ENCODE measurements at places on chromosomes 2 and 18.
A peak's percentile ranks its signal among the peaks of the same experiment; 100 is the strongest.

GRCh38 chr2:60565472-60565871 lies 12.0 kb upstream of the BCL11A start:
- DNase-seq = peak; percentile 33

DNA sequence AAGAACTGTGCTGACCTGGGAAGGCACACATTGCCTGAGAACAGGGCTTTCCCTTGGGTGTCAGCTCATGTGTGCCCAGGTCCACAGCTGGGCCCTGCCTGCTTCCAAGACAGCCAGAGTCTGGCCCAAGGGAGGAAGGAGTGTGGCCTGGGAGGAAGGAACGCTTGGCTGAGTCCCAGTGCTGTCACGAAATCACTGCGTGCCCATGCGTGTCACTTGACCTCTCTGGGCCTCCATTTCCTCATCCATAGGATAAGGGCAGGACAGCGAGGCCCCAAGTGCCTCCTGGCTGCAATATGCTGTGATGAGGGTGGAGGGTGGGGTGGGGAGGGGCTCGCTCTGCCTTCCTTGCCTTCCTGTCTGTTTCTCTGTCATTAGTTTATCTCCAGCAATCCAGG lies 642 bp upstream of the KCNK3 start:
- DNase-seq = no peak

DNA sequence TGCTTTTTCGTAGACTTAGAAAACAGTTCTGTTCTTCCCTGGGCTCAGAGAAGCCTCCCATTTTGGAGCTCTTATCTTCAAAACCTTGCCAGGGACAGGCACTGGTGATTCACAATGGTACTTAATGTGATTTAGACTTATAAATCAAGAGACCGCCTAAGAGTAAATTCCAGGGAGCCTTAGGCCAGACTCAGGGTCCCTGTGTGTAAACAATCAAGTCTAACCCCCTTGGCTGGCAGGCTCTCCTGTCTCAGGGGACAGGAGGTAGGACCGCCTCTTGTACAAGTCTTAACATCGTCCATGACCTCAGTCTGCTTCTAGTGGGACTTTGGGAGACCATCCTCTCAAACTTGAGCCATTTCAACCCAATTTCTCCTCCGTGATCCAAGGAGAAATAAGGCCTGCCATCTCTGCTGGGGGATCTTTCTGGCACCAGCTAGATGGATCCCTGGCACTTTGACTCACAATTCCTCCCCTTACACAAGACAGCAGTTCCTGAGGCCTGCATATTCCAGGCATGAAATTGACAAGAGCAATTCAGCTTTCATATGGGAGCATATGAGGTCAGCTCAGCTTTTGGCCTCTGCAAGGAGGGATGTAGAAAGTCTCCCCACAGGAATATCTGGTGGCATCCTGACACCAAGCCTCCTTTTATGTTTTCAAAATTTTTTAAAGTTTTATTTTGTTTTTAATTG lies 487.0 kb downstream of the TNS1 start:
- no peak for DNase-seq

GRCh38 chr2:76998704-76999103 lies 523.5 kb downstream of the LRRTM4 start:
- peak; percentile 40 for DNase-seq

- DNase-seq = no peak
These were observed 9.5 kb upstream of the CYS1 start for GRCh38 chr2:10089565-10090190.

GRCh38 chr2:102103992-102104871 lies 38.3 kb upstream of the IL1R1 start:
- peak; percentile 96 for DNase-seq

- DNase-seq = peak; percentile 97
These were observed 101.6 kb downstream of the AP1S3 start for GRCh38 chr2:223735659-223736244.

- no peak for DNase-seq
These were observed 77.6 kb upstream of the RAB6C start for GRCh38 chr2:129901754-129902415.

GRCh38 chr18:52402814-52403213 lies 62.8 kb downstream of the DCC start:
- no peak for DNase-seq

GRCh38 chr2:32427672-32428610 lies 71.1 kb downstream of the BIRC6 start:
- peak; percentile 22 for DNase-seq

DNA sequence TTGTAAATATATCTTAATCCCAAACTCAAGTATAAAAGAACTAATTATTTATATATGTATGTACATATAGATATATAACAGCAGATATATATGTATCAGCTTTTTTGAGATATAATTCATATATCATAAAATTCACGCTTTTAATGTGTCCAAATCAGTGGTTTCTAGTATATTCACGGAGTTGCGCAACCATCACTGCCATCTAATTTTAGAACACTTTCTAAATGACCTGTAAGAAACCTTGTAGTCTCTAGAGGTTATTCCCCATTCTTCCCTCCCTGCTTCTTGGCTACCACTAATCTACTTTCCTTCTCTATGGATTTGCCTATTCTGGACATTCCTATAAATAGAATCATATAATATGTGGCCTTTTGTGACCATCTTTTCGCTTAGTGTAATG lies 163.5 kb upstream of the TCF4 start:
- DNase-seq = peak; percentile 8

DNA sequence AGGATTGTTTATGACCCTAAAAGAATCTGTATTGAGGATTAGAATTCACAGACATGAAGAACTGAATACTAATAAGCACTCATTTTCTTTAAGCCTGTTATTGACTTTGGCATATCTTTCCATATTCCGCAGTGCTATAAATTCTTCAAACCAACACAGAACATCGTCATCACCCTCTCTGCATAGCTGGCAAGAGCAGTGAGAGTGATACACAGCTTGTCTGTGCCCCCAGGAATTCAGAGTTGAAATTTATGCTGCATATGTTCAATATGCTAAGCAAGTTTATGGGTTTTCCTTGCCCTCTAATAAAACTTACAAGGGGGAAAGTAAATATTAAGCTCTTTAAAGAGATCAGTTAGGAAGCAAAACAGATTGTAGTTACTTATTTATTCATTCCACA lies 32.7 kb downstream of the CTLA4 start:
- no peak for DNase-seq

DNA sequence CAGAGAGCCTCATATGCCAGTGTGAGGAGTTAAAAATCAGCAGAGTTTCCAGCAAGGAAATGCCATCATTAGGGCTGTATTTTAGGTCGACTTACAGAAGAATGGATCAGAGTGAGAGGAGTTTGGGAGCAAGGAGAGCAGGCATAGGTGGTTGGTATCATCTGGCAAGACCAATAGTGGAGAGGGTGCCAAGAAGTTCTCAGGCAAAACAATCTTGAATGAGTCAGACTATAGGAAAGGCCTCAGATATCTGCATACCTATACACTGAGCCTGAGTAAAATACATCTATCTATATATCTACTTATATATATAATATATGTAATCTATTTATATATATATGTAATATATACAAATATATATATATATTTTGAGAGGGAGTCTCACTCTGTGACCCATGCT lies 57.3 kb downstream of the TMEFF2 start:
- no peak for DNase-seq

- no peak for DNase-seq
These were observed 89.4 kb downstream of the TNS1 start for GRCh38 chr2:217913436-217913835.

DNA sequence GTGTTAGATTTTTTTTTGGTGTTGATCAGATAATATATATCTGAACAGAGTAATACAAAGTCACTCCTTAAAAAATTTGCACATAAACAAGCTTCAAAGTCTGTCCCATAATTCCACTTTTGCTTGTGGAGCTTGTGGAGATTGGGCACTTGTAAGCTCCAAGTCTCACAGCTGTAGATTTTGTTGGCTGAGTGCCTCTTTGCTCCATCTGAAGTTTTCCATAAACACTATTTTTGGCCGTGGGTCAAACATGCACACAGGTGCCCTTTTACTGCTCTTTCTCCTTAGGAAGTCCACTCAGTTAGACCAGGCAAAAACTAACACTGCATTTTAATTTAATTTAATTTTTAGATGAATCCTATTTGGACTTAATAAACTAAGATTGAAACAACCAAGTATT lies 3.6 kb upstream of the KCNJ13 start:
- no peak for DNase-seq

- no peak for DNase-seq
These were observed 88.7 kb downstream of the NEDD4L start for GRCh38 chr18:58132595-58133261.

- DNase-seq = no peak
These were observed 139.6 kb downstream of the CTIF start for GRCh38 chr18:48678237-48679115.

- DNase-seq = no peak
These were observed 59.5 kb downstream of the ATAD2B start for GRCh38 chr2:23867449-23867848.

GRCh38 chr2:216300906-216301305 lies 71.4 kb downstream of the MARCHF4 start:
- no peak for DNase-seq

DNA sequence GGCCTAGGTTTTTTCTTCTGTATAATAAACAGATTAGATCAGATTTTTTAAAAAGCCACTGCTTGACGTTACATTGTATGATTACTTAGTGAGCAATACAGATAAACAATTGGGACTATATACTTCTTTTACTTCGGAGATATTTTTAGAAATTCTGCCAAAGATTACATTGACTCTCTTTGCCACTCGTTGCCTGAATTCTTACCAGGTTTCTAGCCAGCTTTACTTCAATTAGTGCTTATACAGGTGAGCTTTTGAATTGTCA lies 156.6 kb downstream of the HAUS1 start:
- DNase-seq = no peak

GRCh38 chr2:153499439-153499838 lies 20.9 kb upstream of the RPRM start:
- DNase-seq = no peak

GRCh38 chr2:85308896-85309555 lies 18.8 kb downstream of the TGOLN2 start:
- DNase-seq = no peak

DNA sequence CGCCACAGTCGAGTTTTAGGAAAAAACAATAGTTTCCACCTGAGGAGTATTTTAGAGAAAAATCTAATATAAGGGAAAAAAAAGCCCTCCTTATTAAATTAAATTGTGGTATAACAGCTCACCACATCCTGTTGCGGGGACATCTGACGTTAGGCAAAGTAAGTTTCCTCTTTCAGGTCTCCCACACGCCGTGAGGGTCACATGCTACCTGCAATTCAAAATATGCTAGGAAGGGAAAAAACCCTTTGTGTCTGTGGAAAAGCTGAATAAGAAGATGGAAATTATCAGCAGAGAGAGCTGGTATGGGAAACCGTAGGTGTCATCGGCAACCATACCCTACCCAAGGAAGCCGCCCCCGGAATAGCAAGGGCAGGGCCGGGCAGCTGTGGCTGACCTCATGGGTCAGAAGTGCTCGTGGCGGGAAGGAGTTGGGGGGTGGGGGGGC lies 128.0 kb downstream of the NFATC1 start:
- no peak for DNase-seq

All from iris pigment epithelial cell (primary cell).